Muscle of leg (tissue), 16 donors: ENCODE measurements at places on chromosomes 16 and 17. TPM values are rescaled to one million over a fixed set of nuclear protein-coding genes. Genes with fewer than 3 reads are reported as not detected.

The PVALEF gene
- 1.2 TPM for total RNA-seq

The NXPH3 gene
- total RNA-seq = 1.5 TPM

The MT1A gene
- 0.58 TPM for total RNA-seq

The MMP28 gene
- total RNA-seq = 3.5 TPM

The SPNS1 gene
- 12.0 TPM for total RNA-seq

The CES1 gene
- 0.22 TPM for total RNA-seq
